ENCODE measurements at places on chromosomes 2 and 18.

GRCh38 chr18:74963820-74964446, 245.0 kb downstream of the PTGR3 start:
- DNase-seq: peak; percentile 51

- no peak for DNase-seq
These were observed 15.2 kb upstream of the MAP4K4 start for GRCh38 chr2:101682311-101682710.

- no peak for DNase-seq
These were observed 3.9 kb upstream of the MGAT4A start for GRCh38 chr2:98734823-98735260.

GRCh38 chr2:236572482-236572881, 2.9 kb downstream of the ACKR3 start:
- no peak for DNase-seq

- no peak for DNase-seq
These were observed 13.8 kb upstream of the ALLC start for GRCh38 chr2:3644246-3644525.

DNA sequence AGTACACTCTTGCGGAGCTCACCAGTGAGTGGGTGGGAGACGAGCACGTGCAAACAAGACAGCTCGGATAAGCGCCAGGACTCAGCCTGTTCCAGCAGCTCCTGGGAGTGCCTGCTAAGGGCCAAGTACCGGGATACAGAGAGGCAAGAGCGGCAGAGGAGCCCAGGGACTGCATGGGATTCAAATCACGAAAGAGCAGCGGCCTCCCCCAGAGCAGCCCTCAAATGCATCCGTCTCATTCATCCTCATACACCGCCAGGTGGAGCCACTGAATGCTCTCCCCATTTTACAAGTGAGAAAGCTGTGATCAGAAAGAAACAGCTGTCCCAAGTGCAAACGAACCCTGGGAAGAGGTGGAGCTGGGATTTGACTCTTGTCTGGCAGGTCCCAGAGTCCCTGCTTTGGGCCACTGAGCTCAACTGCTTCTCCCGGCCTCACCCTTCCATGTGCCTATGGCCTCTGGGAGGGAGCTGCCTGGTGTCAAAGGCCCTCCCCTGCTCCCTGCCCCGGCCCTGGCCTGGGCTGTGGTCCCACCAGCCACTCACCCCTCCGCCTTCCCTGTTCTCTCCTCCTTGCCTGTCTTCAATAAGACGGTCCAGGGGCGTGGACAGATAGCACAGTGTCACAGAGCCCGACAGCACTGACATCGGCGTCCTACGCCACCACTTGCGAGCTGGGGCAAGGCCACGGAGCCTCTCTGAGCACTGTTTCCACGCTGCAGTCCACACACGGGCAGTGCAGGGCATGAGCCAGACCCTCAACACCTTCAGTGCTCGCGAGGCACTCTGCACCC, 72.8 kb upstream of the TAF1B start:
- DNase-seq: peak; percentile 91

DNA sequence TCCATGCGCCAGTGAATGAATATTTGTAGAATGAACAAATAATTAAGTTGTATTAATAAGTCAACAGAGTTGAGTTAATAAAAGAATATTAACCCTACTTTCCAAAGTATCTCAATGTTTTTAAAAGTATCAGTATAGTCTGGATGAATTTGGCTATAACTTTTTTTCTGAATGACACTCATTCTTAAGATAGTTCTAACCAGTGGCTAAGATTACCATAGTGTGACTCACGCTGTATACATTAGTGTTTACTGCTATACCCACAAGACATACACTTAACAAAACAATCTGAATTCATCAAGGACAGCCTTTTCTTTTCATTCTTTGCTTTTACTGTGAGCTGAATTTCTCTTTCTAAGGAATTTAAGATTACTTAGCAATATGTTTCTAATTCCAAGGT, 77.0 kb upstream of the PDE1A start:
- no peak for DNase-seq

DNA sequence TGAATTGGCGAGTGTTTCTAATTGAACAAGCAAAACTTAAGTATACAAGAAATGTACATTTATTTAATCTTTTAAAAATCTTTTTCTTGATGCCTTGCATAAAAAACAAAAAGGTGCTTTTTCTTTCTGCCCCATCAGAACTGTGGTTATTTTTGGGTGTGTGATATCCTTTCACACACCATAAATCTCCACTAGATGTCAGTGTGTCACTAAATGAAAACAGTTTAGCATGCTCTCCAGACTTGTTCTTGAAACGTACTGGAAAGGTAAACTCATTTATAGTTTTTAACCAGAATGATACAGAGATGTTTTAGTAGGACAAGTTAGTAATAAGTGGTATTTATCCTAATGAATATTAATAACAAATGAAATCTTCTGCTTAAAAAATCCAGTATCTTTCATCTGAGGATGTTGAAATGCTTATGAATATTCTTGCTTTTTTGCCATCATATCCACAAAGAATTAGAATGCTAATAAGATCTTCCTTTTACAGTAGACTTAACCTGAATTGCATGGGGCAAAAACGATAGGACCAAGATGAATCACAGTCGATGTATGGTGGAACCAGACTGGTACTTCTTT, 96.8 kb downstream of the UBE2E3 start:
- DNase-seq: peak; percentile 84

GRCh38 chr18:72985686-72986085, 117.9 kb upstream of the NETO1 start:
- no peak for DNase-seq

DNA sequence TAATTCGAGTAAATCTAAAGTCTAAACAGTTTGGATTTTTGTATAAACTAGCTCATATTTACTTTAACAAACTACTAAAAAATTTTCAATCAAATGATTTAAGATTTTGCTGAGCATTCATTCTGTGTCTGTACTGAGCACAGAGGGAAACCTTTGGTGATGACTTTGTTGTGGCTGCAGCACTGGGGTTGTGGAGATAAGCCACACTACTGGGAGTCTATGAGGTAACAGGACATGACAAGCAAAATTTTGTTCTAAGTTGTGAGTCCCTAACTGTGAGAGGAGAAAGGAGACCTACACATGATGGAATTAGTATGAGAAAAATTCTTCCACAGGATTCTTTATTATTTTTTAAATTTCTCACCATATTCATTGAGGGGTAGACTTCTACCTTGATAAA, 933.7 kb upstream of the LRATD1 start:
- DNase-seq: no peak

- no peak for DNase-seq
These were observed 76.2 kb downstream of the AAK1 start for GRCh38 chr2:69567157-69567908.

- DNase-seq: no peak
These were observed 23.3 kb upstream of the AMMECR1L start for GRCh38 chr2:127909019-127909418.

GRCh38 chr2:133992454-133992853, 261.4 kb upstream of the MGAT5 start:
- no peak for DNase-seq

- DNase-seq: no peak
These were observed 326.9 kb downstream of the SLC4A3 start for GRCh38 chr2:219954331-219954730.

DNA sequence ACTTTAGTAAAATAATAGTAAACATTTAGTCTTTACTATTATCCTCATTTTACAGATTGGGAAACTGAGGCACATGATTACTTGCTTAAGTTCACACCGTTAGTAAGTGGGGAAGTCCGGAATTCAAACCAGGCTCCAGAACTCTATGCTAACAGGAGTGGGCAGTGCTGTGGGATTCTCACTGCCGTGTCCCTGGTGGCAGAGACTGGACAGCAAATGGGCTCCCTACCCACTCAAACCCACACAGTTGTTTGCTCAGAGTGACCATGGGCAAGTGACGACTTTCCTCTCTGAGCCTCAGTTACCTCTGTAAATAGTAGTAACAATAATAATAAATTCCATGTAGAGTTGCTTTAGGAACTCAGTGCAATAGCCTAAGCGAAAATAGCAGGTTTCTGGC, 24.0 kb downstream of the MAIP1 start:
- DNase-seq: no peak

GRCh38 chr18:48394176-48394575, 15.0 kb downstream of the ZBTB7C start:
- DNase-seq: no peak

GRCh38 chr2:174877751-174878150, 113.5 kb upstream of the CHRNA1 start:
- DNase-seq: no peak

- no peak for DNase-seq
These were observed 151.0 kb downstream of the TRIB2 start for GRCh38 chr2:12867631-12868287.

- no peak for DNase-seq
These were observed 143.6 kb upstream of the PXDN start for GRCh38 chr2:1887915-1888314.

- DNase-seq: no peak
These were observed 37.1 kb downstream of the EVA1A start for GRCh38 chr2:75523313-75524275.

GRCh38 chr18:35564795-35565453, 16.6 kb upstream of the GALNT1 start:
- DNase-seq: no peak

- DNase-seq: no peak
These were observed 433.0 kb downstream of the ZEB2 start for GRCh38 chr2:144086965-144087364.

DNA sequence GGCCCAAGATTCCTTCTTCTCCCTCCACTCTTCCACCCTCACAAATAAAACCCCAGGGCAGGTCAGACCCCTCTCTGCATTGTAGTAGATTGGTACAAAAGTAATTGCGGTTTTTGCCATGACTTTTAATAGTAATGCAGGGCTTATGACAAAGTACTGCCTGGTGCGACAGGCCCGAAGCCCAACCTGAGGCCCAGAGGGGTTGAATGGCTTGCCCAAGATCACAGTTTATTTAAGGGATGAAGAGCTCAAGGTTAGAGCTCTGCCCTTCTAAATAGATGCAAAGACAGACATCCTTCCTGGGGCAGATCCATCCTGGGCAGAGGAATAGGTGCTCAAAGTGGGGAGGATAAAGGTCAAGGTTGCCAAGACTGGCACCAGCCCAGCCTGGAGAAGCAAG, 899 bp upstream of the PSTPIP2 start:
- no peak for DNase-seq

- DNase-seq: no peak
These were observed 3.2 kb downstream of the NMUR1 start for GRCh38 chr2:231527091-231527395.

DNA sequence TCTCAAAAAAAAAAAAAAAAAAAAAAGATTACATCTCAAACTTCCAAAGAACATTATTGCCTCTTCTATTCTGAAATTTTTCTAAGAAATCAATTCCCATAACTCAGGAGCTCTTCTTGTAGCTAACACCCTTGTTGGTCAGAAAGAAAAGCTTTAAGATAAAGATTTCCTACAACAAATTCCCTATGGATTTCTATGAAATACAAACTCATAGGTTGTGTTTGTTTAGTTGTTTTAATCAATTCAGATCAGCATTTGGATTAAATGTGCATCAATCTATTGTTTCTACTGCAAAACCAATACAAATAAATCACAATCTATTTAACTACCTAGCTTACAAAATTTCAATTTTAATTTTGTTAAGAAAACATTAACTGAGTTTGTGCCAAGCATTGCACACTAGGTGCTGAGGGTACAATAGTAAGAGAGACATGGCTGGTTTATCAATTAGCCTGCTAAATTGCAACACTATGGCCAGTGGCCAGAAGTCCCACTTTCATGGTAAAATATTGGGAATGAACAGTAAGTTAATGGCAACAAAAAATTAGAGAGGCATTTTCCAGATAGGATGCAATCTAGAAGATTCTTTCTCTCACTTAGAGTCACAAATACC, 80.2 kb upstream of the MYCN start:
- no peak for DNase-seq

- DNase-seq: no peak
These were observed 90.1 kb downstream of the CHN1 start for GRCh38 chr2:174914853-174915760.

- no peak for DNase-seq
These were observed 45.4 kb upstream of the ASB18 start for GRCh38 chr2:236309669-236310029.

DNA sequence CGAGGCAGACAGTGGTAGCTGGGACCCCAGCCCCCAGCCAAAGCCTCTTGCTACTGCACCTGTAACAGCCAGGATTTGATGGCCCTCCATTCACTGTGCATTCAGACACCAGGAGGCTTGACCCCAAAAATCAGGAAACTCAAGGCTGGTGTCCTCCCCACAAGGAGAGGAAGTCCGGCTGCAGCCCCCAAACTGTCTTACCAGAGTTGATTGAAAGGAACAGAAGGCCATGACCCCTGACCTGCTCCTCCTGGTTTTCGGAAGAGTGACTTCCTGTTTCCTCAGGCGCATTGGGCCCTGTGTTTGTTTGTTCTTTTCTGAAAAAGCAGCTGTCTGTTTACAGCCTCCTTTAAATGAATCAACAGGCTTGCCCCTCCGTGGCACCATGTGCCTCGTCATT, 111.6 kb downstream of the RNF144A start:
- no peak for DNase-seq

GRCh38 chr2:113077921-113078320, 10.2 kb downstream of the IL1F10 start:
- no peak for DNase-seq

- DNase-seq: no peak
These were observed 22.8 kb upstream of the SH3BP4 start for GRCh38 chr2:234929002-234929401.

- no peak for DNase-seq
These were observed 77.7 kb upstream of the IGFBP5 start for GRCh38 chr2:216773072-216773471.

- DNase-seq: no peak
These were observed 4.8 kb downstream of the ITGA4 start for GRCh38 chr2:181462033-181462432.

- no peak for DNase-seq
These were observed 598.1 kb upstream of the LRRTM4 start for GRCh38 chr2:78120275-78120674.

DNA sequence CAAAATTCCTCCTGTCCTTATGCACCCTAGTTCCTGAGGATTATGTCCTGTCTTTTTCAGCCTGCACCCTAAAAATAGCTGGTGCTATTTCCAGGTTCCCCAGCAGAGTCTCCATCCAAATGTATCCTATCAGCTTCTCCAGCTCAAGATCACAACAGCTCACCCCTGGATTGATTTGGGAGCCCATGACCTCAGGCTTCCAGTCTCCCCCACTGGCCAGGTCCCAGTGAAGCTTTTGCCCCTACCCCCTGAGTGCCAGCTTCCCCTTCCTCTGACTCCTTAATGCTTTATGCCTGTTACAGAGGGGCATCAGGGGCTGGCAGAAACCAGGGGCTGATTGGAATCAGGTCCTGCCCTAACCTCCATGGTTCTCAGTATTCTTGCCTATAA, 76.9 kb upstream of the DAPL1 start:
- DNase-seq: no peak

GRCh38 chr2:199144546-199144945, 313.2 kb downstream of the SATB2 start:
- no peak for DNase-seq

GRCh38 chr2:216283038-216283900, 89.0 kb downstream of the MARCHF4 start:
- no peak for DNase-seq
